Hippocampal formation (tissue), 2 donors: ENCODE measurements at places on chromosomes 4 and X.

DNA sequence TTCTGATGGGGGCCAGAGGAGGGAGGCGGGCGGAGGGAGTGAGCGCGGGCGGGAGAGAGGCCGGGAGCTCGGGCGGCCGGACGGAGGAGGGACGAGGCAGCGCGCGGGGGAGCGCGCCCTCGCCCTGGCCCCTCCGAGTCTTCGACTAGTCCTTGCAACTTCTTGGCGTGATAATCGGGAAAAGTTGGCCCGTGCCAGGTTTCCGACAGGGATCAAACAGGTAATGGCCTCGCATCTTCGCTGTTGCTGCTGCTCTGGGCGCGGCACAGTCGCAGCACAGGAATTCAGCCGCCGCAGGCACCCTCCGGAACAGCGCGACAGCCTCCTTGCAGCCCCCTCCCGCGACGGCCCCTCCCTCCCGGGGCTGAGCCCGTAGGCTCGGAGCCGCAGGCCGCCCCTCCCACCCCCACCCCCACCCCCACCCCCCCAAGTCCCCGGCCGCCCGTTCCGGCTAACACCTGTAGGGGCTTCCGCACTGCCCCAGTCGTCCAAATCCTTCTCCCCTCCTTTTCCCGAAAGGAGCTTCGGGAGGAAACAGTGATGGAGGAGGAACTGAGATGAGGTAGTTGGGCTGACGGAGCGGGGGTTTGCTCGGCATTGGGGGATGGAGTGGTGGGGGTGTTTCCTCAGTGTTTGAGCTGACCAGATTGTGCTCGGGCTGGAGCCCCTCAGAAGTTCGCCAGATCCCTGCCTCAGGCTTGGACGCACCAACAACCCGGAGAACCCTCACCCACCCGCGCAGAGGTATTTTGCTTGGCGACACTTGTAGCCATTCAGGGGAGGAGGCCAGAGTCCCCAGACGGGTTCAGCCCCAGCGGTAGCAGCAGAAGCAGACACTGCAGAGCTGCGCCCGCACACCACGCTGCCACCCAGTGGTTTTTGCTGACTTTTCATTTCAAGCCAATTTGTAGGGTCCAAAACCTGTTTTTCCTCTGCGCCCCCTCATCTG is at the start of gene FGF13:
Gene FGF13, minus strand, starts transcription at position 319 of the 949 bp plus-strand sequence. CDS start 714 bp downstream, outside the sequence.
- no peak for DNase-seq

DNA sequence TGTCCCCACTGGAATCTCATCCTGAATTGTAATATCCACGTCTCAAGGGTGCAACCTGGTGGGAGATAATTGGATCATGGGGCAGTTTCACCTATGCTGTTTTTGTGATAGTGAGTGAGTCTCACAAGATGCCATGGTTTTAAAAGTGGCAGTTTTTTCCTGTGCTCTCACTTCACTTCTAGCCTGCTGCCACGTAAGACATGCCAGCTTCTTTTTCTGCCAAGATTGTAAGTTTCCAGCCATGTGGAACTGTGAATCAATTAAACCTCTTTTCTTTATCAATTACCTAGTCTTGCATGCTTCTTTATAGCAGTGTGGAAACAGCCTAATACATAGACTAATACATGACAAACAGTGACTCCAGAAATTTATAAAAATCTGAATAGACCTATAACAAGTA is 1131.8 kb downstream of the PCDH7 start:
- no peak for DNase-seq

DNA sequence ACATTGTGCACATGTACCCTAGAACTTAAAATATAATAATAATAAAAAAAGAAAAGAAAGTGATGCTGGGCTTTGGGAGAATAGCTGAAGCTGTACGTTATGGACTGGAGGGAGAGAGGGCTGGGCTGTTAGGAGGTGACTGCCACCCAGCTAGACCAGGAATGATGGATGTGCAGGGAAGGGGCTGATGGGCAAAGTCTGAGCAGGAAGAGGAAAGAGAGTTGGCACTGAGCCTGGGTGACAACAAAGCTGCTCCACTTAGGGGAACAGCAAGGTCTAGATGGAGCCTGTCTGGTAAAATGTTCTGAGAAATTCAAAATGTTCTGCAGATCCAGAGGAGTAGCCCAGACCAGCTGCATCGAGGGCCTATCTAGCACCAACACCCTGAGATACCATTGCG is 32.3 kb downstream of the MED28 start:
- no peak for DNase-seq

GRCh38 chrX:1380672-1381233 is 11.2 kb downstream of the SLC25A6 start:
- DNase-seq: no peak

GRCh38 chr4:80852061-80852460 is 178.4 kb upstream of the BMP3 start:
- DNase-seq: no peak

DNA sequence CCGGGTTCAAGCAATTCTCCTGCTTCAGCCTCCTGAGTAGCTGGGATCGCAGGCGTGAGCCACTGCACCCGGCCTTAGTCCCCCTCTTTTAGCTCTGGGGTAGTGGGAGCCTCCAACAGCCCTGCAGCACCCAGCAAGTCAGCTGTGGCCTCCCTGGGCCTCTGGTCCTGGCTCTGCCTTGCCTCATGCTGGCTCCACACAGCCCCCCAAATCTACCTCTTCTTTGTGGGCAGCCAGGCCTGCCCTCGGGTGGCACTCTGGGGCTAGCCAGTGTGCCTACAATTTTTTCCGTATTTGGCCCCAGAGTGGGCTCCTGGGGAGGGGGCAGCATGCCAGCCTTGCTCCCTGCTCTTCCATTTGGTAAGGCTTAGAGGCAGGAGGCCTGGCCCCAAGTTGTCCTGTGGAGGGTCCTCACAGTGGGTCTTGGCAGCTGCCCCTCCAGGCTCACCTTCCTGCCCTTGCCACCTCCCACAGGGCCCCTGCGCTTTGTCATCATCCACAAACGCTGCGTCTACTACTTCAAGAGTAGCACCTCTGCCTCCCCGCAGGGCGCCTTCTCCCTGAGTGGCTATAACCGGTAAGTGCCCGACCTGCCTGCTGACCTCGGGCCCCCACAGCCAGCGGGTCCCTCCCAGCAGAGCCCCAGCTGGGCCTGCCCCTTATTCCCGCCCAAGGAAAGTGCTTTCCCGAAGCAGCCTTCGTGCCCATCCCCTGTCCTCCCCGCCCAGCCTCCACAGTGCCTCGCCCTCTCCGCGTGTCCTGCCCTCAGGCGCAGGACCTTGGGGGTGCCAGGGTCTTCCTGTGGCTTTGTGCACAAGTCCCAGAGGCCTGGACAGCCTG is 21.0 kb upstream of the ADD1 start:
- DNase-seq: no peak

GRCh38 chr4:80091184-80091583 is 18.2 kb upstream of the ANTXR2 start:
- DNase-seq: no peak

- DNase-seq: no peak
Measured at GRCh38 chrX:24333371-24333770, 19.5 kb upstream of the SUPT20HL2 start.

DNA sequence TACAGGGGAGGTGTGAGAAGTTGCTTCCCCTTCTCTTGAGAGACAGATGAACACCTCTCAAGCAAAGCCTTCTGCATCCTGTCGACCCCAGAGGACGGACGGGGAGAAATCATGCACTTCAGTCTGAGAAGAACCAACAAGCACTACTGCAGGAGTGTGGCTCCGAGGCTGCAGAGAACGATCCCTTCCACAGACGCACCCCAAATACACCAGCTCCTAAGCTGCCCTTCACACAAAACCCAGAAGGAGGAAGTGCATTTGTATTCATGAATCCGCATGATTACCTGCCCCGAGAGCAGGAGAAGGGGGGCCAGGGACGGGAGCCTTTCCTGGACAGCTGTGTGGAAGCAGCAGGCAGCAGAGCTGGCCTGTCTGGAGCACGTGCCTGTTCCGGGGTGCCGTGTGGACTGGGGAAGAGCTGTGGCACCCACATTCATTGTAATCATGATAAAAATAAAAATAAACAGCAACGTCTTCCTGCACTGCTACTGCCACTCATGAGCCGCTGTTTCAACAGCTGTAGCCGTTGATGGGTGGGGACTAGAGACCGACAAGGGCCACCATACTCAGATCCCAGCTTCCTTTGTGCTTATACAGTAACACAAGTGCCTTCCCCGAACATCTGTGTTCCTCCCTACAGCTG is 42.9 kb downstream of the ACSL1 start:
- no peak for DNase-seq

DNA sequence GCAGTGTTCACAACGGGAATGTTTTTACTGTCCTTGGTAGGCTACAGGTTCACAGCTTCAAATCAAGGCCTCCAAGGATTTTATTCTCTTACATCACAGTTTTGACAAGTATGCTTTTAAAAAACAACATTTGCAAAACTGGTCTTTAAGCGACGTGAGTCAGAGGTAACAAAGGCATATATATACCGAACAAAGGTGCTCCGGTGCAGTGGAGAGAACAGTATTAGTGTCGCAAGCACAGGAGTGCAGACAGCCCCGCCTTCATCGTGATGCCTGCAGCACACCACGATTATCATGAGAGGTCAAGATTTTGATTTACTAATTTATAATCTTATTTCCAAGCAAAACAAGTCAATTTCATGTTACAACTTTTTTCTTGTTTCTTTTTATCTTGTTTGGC is 90.8 kb downstream of the GATB start:
- DNase-seq: no peak

DNA sequence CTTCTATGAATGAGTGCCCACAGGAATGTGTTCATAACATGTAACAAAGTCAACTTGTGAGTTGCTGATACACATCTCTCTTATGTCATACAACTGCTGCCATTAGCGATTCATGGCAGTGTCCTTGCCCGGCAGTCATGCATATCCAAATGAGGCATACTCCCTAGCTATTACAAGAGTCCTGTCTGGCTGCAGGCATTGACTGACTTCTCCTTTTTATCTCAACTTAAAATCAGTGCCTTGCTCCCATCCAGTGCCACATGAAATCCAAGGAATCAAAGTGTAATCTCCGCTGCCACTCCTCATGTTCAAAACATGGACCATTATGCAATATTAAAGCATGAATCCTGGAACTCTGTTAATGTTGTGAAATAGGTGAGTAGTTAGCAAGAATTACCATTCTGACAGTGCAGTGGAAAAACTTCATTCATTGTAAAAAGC is 348.9 kb upstream of the FTHL17 start:
- DNase-seq: no peak

- no peak for DNase-seq
Measured at GRCh38 chr4:78222575-78223186, 165.6 kb downstream of the FRAS1 start.

- no peak for DNase-seq
Measured at GRCh38 chrX:137915466-137915865, 349.5 kb downstream of the ZIC3 start.

DNA sequence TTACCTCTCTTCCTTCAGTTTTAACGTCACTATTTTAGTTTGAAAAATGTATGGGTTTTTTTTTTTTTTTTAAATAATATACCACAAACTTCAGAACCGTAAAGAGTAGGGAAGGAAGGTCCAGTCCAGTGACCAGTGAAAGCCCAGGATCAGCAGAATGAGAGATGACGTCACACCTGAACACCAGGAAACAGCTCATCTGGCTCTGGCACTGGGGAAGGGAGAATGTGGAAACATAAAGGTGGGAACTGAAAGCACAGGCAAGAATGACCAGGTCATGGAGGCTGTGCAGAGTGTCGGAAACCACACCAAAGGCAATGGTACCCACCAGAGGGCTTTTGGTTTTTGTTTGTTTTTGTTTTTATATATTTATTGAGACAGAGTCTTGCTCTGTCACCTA is 141.2 kb downstream of the DHX15 start:
- DNase-seq: no peak

GRCh38 chr4:135210341-135210740 is 1008.8 kb upstream of the PABPC4L start:
- no peak for DNase-seq

GRCh38 chr4:122815248-122815647 is 11.4 kb upstream of the FGF2 start:
- no peak for DNase-seq

DNA sequence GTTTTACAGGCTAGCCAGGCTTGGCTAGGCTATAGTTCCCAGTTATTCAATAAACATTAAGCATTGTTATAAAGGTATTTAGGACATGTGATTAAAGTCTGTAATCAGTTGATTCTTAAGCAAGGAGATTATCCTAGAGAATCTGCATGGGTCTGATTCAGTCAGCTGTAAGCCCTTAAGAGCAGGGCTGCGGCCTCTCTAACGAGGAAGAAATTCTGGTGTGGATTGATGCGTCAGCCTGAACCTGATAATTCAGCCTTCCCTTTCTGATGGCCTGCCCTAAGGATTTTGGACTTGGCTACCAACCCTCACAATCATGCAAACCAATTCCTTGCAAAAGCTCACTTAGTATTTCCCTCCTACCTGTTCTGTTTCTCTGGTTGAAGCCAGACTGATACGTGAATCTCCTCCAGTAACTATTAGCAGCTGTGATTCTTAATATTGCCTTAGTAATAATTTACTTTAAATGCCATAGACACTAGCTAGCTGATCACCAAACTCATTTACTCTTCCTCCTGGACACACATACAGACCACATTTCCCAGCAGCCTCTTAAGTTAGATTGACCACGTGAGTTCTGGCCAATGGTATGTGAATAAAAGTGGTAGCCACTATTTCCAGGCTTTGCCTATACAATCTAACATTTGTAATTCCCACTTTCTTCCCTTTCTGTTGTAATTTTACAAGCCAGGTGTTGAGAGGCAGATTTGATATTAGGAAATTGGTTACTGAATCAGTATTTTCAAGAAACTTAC is 678.0 kb upstream of the INTU start:
- no peak for DNase-seq

DNA sequence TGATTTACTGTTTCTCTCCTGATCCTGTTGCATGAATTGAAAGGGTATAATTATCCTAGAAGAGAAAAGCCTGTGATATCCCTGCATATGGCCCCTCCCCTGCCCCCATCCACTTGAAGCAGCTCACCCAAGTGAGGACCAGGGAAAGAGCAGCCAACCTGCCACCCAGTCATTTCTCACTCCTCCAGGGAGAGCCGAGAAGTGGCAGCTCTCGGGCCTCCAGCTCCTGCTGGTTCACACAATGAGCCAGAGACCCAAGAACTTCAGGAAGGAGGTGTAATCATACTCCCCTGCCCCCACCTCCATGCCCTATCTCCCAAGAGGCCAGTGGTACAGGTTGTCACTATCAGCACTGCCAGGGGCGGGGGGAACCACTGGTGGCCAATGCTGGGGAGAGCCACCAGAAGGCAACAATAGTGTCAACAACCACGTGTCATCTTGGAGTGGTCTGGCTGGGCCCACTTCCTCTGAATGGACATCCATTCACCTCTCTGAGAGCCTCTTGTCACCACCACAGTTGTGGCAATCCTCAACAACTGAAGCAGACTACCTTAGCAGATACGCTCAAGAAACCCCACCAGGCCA is 42.9 kb downstream of the APOO start:
- no peak for DNase-seq

DNA sequence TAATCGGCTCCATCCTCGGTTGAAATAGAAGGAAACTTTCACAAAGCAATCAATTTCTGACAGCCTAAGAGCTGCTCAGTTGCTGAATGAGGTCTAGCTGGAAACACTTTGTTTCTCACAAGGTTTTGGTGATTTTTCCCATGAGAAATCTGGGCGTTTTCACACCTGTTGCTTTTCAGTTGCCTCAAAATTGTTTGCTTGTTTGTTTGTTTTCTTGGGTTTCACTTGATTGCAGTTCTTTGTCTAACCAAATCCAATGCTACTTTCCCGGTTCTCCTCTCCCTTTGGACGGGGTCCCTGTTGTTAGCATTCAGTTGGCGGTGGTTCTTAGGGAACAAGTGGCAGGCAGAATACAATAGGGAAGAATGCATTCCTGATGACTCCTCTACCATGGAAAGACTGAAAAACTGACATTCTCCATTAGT is 135.5 kb downstream of the PALLD start:
- DNase-seq: no peak
